ENCODE measurements at places on chromosomes 16 and 17.

GRCh38 chr17:43637563-43638323, 24.0 kb downstream of the MEOX1 start:
- DNase-seq: no peak

GRCh38 chr16:1338855-1339675, 5.6 kb downstream of the BAIAP3 start:
- no peak for DNase-seq

DNA sequence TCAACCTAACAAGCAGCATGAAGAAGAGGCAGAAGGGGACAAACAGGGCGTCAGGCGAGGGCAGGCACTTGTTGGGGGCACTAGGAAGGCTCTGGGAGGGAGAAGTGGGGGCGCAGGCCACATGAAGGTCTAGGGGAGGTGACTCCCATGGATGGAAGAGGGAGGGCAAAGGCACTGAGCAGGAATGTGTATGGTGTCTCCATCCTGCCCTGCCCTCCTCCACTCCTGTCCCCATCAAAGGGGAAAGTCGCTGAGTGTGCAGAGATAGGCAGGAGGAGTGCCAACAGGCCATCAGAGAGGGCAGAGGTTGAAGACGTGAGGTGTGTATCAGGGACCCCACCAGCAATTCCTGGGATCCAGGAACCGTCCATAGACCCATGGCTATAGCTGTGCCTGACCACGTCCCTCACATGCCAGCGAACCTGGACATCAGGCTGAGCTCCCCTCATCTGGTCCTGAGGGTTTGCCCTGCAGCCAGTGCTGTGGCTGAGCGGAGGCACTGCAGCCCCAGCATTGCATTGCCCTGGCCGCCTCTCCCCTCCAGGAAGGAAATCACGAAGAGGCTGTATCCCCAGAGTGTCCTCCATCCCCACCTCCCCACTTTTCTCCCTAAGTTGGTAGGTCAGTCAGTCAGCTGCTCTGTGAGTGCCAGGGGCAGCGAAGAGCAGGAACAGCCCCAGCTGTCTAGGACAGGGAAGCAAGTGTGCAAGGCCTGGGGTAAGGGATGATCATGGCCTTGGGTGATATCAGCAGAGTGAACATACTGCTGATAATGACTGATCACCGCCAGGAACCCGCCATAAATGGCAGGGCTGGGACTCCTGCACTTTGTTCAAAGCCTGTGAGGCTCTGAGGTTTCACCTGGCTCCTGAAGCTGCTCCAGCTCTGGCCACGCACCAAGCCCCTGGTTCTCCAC, 6.2 kb upstream of the CYB561 start:
- no peak for DNase-seq

DNA sequence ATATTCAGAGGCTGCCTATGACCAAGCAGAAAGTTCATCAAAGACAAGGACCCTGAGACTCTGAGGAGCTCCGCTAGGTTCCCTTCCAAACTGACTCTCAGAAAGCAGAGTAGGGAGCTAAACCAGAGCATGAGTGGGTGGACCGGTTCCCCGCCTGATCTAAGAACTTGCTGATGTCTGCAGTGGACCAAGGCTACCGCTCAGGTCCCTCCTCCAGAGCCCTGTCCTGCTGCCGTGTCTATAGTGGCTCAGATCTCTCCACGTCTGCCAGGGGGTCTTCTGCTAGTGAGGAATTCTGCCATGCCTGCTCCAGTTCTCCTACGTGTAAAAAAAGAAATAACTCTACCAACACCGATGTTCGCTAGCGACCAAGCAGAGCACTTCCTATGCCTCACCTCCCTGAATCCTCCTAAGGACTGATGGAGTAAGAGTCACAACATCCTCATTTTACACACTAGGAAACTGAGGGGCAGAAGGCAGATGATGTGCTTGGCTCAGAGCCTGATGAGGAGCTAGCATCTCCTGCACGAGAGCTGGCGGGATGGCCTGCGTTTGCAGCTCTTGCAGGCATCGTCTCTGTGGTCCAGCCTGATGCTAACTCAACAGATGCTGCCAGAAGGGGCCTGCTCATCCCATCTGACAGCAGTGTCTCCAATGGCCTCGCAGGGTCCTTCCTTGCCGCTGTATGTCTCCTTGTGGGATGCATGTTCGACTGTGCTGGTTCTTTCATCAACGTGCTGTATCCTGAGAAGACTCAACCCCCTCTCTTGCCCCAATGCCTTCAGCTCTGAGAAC, 265.5 kb downstream of the C16orf95 start:
- no peak for DNase-seq

DNA sequence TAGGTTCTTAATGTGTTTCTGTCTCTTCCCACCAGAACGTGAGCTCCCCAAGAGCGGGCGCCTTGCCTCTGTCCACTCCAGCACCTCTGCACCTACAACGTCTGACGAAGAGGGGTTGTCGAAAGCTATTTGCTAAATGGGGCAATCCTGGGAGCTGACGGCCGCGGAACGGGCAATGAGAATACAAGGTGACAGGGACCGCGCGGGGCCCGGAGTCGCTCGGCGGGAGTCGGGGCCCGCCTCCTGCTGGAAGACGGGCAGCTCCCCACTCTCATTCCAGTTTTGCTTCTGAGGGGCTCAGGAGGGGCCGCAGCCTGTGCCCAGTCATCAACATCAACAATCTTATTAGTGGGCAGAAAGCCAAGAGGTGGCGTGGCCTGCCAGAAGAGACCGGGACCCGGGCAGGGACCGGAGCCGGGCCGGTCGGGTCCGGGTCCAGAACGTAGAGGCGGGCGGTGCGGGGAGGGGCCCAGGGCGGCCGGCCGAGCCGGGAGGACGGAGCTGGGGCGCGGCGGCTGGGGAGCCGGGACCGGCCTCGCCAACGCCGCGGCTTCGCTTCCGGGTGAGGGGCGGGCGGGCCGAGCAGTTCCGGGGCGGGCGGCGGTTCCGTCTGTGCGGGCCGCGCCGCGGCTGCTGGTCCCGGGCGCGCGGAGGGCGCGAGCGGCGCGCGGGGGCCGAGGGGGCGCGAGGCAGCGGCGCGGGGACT, at the start of gene MOSMO:
TSS of gene MOSMO (plus strand) at position 603 of the 706 bp plus-strand sequence. CDS start 191 bp downstream, outside the sequence.
- DNase-seq: peak; percentile 88

- DNase-seq: peak; percentile 94
Measured at GRCh38 chr16:4261557-4262172, 11.2 kb downstream of the TFAP4 start.

- DNase-seq: no peak
Measured at GRCh38 chr17:66398617-66399016, 96.2 kb downstream of the PRKCA start.

- DNase-seq: no peak
Measured at GRCh38 chr17:61159221-61159814, 240.3 kb upstream of the TBX2 start.

DNA sequence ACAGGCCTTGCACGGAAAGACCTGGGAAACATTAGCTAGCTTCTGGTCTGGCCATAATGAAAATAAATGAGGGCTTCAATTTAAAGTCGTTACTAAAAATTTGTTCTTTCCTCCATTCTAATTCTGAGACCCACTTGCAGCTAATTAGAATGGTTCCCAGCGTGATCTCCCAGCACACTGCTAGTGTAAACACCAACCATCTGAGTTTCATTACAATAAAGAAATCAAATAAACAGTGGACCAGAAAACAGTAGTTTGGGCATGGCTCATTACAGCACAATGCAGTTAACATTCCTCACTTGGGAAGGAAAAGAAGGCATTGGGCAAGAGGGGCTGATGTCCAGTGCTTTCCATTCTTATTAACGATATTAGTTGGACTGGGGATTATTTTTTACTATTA, 410.9 kb upstream of the SOX9 start:
- no peak for DNase-seq

DNA sequence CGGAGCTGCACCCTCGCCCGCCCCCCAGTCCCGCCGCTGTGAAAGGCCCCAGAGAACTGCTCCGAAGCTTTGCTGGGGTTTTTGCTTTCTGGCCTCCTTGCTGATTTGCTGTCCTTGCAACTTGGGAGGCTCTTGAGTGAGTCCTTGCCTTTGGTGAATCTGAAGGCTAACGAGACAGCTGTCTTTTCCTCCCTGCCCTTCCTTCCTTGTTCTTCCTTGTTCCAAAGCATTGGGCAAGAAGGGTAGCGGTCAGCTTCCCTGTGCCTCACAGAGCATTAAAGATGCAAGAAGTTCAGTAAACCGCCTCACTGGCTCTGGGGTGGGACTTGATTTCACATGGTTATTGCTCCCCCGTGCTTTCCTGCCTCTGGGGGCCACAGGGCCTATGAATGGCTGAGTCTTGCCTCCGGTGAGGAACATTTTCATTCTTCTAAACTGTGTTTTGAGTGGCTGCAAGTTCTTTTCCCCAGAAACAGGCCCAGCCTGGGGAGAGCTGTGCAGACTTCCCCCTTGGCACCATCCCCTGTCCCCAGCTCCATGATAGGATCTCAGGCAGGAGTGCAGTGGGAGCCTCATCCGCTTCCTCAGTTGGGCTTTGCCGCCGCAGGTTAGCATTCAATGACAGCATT, 1.4 kb downstream of the YPEL2 start:
- DNase-seq: no peak

DNA sequence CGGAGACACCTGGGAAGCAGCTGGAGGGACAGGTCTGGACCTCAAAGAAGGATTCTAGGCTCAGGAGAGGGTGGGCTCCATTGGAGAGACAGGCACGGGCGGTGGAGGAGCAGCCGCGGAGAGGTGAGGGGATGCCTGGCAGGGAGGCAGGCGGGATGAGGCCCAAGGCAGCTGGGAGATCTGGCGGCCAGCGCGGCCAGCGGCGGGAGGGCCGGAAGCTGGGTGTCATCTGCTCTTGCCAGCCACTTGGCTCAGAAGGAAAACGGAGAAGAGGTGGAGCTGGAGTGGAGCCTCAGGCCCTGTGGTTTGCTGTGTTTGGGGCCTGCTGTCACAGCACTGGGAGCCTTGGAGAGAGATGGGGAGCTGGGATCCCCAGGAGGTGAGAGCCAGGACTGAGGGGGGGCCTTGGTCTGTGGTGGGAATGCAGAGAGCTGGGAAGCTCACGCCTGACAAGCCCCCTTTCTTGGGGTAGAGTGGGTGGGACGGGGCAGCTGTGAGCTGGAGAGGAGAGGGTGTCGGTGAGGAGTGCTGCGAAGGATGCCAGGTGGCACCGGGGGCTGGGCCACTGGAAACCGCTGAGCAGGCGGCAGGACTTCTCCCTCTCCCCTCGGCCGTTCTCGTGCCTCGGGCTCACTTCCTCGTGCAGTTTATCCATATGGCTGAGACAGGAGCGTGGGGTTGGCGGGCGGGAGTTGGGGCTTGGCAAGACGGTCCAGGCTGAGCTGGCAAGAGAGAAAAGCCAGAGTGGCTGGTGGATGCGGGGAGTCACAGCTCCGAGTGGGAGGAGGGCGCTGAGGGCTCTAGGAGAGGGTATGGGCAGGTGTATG, 8.0 kb downstream of the TBC1D24 start:
- DNase-seq: no peak

- DNase-seq: no peak
Measured at GRCh38 chr16:89847051-89847939, 19.0 kb downstream of the SPIRE2 start.

DNA sequence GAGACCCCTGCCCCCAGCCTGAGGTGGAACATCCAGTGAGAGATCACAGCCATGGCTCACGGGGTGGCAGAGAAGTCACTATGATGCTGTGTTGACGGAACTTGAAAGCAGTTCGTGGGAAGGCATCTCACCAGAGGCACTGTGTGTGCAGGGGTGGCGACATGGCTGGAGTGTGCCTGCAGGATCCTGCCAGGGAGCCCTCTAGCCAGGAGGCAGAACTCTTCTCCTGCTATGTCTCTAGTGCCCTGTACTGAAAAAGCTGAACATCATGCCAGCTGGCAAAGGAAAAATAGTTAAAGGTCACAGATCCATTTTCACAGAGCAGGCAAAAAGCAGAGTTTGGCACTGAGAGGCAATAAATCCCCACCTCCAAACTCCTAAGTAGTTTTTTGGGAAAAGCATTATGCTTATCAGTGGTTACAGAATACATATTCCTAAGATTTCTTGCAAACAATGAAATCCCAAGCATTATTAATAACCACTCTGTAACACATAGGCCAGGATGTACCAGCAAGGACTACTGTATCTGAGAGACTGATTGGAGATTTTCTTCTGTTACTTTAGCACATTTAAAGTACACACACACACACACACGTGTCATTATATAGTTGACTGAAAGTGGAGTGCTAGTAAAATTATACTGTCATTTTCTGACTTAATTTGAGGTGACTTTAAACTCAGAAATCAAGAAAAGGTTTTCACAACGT, 36.8 kb downstream of the TNRC6C start:
- no peak for DNase-seq

DNA sequence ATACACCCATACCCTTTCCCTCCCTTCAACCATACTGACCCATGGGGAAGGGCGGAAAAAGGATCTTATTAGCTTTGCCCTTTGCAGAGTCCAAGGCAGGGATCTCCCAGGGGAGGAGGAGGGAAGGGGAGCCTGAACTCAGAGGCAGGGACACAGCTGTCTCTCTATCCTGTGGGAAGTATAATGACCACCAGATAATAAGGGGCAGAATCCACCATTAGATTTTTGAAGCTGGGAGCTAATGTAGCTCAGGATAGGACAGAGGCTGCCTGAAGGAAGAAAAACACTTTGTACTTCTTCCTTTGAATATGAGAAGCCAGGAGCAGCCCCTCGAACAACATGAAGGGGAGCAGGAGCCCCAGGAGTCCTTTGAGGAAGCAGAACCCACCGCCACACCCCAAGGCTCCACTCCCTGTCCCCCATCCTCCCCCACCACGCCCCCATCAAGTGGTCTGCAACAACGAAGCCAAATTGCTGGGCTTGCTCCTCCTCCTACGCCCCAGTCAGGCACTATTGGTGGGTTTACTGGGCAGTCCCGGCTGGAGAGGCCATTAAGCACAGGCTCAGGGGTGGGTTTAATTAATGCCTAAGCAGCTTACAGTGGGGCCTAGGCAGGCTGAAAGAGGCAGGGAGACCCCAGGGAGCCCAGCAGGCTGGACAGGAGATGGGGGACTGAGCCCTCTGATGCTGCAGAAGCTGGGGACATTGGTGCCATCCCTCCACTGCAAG, 5.3 kb downstream of the MPP2 start:
- DNase-seq: peak; percentile 69

DNA sequence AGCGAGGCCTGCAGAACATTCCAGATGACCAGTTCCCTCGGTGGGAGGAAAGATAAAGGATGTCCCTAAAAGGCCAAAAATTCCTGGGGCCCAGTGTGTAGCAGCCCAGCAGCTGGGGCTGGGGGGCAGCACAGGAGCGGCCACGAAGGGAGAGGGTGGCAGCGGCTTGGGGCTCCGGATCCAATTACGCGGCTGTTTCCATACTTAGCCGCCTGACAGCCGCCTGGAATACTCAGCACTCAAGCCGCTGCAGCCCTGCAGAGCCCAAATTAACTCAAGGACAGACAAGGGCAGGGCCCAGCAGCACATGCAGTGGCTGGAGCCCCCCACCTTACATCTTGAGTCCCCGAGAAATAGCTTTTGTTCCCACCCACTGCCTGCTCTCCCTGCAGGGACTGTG, 1.3 kb downstream of the SRL start:
- no peak for DNase-seq

DNA sequence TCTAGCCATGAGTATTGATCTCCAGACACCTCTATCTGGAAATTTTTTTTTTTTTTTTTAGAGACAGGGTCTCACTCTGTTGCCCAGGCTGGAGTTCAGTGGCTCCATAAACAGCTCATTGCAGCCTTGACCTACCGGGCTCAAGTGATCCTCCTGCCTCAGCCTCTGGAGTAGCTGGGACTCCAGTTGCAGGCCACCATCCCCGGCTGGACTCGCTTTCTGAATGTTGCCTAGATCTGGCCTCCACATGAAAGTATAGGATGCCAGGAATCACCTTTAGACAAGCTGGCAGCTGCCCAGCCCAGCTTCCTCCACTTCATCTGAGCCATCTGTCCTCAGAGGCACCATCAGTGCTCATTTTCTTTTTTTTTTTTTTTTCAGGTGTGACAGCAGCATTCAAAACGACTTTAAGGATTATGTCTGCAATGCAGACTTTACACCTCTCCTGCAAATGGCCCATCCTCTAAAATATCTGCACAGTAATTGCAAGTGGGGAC, 6.4 kb upstream of the PRR14 start:
- DNase-seq: no peak
